ENCODE measurements at places on chromosomes 6 and 20.

DNA sequence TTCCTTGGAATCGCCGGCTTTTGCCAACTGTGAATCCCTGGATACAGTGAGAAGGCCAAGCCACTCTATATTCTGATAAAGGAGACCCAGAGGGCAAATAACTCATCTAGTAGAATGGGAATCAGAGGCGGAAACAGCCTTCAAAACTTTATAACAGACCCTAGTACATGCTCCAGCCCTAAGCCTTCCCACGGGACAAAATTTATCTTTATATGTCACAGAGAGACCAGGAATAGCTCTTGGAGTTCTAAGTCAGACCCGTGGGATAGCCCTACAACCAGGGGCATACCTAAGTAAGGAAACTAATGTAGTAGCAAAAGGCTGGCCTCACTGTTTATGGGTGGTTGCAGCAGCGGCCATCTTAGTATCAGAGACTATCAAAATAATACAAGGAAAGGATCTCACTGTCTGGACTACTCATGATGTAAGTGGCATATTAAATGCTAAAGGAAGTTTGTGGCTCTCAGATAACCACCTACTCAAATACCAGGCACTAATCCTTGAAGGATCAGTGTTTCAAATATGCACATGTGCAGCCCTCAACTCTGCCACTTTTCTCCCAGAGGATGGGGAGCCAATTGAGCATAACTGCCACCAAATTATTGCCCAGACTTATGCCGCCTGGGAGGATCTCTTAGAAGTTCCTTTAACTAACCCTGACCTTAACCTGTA lies 29.5 kb downstream of the CEP85L start:
- DNase-seq, result no peak

GRCh38 chr6:84643778-84644177 lies 120.6 kb downstream of the TBX18 start:
- DNase-seq, result no peak

- no peak for DNase-seq
Measured at GRCh38 chr20:9082741-9083140, 13.9 kb downstream of the PLCB4 start.

- DNase-seq, result no peak
Measured at GRCh38 chr6:27163834-27164233, 83.7 kb upstream of the PRSS16 start.

DNA sequence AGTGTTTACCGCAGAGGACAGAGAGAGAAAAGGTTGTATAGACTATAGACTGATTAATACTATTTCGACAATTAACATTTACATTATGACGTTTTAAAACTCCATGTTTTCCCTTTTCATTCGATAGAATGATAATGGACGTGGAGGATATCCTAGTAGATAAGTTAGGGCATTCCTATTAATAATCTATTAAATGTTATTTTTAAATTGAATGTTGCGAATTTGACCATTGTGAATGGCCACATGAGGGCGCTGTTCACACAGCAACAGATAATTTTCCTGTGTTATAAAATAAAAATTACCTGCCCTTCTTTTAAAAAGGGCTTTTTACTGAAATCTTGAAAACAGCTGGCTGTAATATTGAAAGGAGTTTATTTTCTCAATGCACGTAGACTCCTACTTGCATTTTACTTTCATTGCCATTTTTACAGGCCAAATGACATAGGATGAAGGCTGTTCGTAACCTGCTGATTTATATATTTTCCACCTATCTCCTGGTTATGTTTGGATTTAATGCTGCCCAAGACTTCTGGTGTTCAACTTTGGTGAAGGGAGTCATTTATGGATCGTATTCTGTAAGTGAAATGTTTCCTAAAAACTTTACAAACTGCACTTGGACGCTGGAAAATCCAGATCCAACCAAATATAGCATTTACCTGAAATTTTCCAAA lies 3.3 kb downstream of the ADGRB3 start:
- DNase-seq, result no peak

DNA sequence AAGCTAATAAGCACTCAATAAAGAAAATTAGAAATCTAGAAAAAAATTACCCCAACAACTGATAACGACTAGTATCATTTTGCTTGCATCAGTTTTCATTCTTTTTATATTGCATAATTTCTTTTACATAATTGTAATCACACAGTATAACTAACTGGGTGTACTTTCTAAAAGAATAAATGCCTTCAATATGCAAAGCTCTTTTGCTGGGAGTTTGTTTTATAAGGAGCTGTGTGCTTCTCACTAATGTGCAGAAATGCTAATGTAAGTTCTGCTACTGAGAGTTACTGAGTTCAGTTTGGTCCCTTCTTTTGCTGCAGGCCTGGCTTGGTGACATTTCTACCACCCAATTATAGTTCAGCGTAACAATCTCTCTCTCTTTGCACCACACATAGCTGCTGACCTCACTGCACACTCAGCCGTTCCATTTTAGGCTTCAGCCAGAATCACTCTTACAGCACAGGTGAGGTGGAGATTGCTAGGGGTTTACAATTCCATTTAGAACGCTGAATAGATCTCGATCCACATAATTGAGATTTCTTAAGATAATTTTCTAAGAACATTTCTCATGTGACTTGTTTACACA lies 20.9 kb upstream of the KLHL31 start:
- no peak for DNase-seq

DNA sequence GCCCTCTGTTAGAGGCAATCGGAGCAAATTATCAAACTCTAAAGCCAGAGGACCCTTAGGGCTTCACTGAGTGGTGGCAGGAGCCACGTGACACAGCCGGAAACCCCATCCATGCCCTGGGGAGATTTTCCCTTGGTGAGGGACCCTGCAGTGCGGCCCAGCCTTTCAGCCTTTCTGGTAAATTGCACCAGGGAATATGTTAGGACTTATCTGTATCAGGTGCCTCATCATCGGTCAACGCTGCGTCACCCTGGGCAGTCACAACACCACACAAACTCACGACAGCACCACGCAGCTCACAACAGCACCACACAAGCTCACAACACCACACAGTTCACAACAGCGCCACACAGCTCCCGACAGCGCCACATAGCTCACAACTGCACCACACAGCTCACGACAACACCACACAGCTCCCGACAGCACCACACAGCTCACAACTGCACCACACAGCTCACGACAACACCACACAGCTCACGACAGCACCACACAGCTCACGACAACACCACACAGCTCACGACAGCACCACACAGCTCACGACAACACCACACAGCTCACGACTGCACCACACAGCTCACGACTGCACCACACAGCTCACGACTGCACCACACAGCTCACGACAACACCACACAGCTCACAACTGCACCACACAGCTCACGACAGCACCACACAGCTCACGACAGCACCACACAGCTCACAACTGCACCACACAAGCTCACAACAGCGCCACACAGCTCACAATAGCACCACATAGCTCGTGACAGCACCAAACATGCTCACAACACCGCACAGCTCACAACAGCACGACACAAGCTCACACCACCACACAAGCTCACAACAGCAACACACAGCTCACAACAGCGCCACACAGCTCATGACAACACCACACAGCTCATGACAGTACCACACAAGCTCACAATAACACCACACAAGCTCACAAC lies 199.0 kb downstream of the DLL1 start:
- no peak for DNase-seq

DNA sequence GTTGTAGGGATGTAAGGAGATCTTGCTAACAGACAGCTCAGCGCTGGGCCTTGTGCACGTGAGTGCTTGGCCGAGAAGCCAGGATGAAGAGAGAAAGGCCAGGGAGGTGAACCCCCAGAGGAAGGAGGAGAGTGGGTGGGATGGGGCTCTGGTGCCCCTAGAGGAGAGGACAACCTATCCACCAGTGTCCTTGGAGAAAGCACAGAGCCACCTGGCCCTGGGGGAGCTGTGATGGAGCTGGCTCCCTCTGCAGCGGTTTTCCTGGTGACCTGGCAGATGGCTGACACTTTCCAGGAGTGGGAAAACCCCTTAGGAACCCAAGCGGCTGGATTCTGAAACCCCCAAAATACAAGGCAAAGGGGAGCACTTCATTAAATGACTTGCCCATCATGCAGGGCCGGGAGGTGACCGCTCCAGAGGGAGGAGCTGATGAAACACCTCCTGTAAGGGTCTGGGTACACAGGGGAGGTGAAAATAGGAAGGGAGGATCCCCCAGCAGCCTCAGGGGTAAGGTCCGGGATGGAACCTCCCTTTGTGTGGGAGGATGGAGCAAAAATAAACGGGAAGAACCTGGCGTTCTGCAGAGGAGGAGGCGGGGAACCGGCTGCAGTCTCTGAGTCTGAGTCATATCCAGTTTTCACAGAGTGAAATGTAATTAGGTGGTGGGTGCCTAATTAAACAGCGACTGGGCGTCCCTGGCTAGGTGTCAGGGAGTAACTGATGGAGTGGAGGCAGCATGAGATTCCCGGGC lies 80.4 kb downstream of the SULF2 start:
- no peak for DNase-seq

DNA sequence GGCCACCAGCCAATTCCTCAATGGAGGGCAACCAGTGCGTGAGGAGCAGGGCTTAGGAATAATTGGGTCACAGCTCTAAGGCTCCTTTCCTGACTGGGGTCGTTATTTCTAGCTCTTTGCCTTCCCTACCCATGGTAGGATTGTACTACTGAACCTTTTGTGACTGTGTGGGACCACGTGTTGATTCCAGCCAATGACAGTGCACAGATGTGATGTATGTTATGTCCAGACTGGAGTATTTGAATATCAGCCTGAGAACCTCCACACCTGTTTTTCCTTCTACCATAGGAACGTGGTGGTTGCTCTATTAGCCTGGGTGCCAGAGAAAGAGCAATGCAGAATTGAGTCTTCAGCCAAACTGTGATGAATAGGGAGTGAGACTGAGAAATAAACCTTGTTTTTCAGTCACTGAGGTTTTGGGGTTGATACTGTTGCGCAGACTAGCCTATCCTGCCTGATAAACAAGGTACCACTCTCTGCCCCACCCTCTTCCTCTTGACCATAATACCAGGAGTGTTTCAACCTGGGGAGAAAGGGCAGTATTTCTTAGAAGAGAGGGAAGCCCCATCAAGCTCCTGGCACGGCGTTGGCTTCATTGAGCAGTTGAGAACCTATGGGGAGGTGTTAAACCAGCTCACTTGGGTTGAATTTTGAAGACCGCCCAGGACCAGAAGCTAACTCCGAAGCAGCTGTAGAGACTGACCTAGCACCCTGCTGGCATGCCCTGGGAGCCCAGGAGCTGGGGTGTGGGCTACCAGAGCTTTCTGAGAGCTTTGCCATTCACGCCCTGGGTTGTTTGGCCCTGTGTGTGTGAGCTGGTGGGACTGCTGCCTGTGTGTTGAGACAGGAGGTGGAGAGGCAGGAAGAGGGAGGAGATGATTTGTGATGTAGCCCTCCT lies 105.5 kb upstream of the BACH2 start:
- no peak for DNase-seq

DNA sequence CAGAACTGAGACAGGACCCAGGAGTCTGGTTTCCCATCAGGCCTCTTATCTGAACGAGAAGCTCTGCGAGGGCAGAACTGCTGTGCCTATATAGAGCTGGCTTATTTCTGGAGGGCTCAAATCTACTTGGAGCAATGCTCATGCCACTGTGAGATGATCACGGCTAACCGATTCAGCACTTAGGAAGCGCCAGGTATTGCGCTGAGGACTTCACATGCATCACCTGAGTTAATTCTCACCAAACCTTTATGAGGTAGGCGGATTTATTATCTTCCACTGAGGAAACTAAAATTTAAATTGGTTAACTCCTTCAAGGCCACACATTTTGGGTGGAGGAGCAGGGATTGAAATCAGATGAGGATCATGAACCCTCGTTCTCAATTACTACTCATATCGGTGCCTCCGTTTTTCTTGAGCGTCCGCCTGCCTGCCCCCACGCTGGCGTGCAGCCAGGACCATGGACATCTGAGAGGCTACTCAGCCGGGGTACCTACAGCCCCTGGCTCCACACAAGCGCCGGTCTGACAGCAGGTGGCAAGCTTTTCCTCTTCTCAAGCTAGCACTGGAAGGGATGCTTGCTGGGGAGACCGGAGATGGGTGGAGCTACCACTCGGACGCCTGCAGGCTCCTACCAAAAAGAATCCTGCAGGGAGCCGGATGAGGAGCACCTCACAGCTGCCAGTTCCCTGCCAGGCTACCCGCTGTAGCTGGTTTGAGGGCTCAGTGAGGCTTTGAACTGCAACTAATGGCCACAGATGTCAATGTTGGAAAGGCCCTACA lies 1.0 kb upstream of the PCIF1 start:
- no peak for DNase-seq

DNA sequence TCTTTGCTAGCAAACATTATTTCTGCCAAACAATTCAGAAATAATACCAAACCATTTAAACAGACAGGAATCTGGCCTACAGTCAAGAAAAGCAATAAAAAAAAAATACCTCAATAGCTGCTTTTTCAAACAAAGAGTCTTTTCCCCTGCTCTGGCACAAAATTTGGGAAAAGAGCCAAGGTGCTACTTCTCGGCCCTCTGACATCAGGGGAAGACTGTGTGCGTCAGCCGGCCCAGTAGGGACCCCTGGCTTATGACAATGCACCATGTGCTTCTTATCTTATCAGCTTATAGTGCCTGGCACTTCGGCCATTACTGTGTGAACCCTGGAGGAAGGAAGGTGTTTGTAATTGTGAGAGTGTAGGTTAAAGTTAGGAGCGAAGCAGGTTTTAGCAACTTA lies 89.4 kb downstream of the PDE10A start:
- no peak for DNase-seq

DNA sequence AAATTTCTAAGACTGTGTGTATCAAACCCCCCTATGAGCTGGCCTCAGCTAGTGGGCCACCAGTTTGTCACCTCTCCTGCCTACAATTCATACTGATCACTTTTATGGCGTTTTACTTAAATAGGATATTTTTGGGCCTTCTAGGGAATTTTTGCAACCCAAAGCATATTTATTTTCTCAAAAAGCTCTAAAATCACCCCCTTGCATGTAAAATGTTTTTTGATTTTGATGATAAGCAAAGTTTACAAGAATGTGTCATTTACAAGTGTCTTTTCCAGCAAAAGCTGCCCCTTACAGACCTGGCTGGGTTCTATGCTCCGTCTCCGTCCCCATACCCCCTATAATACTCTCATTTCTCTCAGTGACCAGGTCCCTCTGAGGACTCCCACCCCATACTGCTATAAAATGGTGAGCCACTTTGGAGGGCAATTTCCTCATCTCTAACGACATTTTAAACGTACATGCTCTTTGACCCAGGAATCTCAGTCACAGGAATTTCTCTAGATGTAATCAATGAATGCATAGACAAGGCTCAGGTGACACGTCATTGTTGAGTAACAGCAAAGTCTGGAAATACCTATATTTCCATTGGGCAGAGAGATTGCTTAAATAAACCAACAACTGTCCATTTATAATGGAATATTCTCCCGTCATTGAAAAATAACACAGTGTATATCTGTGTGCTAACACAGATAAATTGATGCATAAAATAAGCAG lies 13.9 kb upstream of the OCSTAMP start:
- no peak for DNase-seq

All from stimulated activated CD4-positive, alpha-beta T cell treated with anti-CD3 and anti-CD28 coated beads, Interleukin-1b, Interleukin-23, amount 100 ng/mL, for 1 hour (primary cell).